ENCODE measurements at places on chromosomes 13 and 19.
A peak's percentile ranks its signal among the peaks of the same experiment; 100 is the strongest.

DNA sequence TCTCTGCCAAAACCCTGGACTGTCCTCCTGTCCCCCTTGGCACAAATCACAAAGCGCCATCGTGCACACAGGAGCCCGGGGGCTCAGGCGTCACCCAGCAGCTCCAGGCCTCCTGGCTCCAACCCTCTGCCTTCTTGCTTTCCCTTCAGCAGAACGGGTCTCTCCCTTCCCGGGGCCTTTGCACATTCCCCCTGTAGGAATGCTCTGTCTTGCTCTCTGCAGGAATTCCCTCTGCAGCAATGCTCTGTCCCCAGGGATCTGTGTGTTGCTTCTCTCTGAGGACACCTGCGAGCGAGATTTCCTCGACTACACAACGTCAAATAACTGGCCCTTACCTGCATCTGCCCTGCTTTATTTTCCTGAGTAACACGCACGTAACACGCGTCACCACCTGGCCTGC, 13.3 kb upstream of the RASA3 start:
- no peak for DNase-seq

DNA sequence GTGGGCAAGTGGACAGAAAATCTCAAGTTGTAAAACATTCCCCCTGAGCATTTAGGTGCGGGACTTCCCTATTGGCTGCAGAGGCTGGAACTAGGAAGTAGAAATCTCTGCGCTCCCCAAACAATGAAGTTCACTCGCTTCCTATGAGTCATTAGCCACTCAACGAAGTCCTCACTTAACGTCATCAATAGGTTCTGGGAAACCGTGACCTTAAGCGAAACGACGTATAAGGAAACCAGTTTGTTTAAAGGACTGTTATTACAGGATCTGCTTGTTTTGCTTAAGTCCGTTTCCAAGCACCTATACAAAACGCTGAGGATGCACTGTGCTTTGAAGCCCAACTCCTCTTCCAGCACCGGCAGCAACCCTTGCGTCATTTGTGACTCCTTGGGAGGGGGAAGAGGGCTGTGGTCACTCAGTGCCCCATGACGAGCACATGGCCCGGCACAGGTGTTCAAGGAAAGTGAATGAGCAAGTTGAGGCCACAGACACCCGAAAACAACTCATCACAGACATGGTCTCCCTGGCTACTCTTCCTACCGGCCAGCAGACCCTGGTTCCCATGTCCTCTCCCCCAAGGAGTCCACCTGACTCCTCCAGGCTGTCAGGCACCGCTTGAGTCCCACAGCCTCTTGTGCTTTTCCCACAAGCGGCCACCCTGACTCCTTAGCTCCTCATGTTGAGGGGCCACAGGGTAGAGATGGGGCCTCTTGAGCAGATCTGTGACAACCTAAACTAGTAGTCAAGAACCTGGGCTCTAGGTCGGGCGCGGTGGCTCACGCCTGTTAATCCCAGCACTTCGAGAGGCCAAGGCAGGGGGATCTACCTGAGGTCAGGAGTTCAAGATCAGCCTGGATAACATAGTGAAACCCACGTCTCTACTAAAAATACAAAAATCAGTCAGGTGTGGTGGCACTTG, 4.8 kb downstream of the RPS16 start:
- DNase-seq: peak; percentile 72

DNA sequence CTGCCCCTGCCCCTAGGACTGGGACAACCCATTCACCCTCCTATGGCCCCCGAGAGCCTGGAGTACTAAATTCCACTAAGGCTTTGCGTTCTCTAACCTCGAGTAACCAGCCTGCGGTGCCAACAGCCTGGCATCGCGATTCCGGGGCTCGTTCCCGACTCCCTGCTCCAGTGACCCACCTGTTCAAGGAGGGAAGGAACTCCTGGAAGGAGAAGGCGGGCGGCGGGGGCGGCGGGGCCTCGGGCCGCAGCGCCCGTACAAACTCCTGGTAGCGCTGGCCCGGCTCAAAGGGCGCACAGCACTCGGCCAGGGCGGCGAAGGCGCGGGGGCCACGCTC, 6.3 kb downstream of the GMIP start:
- no peak for DNase-seq

GRCh38 chr13:107339209-107339608, 771.3 kb upstream of the ARGLU1 start:
- no peak for DNase-seq

DNA sequence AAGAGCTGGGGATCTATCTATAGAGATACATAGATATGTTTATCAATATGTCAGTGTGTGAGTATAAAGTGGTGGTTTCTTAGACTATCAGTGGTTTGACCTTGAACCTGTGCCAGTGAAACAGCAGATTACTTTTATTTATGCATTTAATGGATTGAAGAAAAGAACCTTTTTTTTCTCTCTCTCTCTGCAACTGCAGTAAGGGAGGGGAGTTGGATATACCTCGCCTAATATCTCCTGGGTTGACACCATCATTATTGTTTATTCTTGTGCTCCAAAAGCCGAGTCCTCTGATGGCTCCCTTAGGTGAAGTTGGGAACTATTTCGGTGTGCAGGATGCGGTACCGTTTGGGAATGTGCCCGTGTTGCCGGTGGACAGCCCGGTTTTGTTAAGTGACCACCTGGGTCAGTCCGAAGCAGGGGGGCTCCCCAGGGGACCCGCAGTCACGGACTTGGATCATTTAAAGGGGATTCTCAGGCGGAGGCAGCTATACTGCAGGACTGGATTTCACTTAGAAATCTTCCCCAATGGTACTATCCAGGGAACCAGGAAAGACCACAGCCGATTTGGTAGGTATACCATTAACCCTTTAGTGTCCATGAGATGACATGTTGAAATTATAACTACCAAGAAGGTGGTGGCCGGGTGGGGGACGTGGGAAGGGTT, 880 bp downstream of the FGF9 start:
- no peak for DNase-seq

DNA sequence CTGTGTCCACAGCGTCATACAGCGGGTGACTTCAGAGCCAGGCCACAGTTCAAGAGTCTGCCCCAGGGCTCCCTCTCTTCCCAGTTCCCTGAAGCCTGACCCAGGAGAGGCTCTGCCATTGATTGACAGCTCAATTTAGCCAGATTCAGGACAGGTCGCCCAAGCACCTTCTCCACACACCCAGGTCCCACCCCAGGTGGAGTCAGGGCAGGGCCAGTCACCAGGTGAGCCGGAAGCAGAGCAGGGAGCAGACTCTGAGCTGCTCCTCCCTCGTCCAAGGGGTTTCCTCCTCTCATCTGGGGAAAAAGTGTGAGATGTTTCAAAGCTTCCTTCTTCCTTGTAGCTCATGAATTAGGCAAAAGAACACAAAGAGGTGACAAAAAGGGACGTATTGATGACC, 5.6 kb downstream of the CEACAM7 start:
- no peak for DNase-seq

GRCh38 chr13:42027286-42027685, 21.2 kb upstream of the DGKH start:
- DNase-seq: no peak

GRCh38 chr19:41443813-41444455, 978 bp downstream of the ERICH4 start:
- DNase-seq: no peak

DNA sequence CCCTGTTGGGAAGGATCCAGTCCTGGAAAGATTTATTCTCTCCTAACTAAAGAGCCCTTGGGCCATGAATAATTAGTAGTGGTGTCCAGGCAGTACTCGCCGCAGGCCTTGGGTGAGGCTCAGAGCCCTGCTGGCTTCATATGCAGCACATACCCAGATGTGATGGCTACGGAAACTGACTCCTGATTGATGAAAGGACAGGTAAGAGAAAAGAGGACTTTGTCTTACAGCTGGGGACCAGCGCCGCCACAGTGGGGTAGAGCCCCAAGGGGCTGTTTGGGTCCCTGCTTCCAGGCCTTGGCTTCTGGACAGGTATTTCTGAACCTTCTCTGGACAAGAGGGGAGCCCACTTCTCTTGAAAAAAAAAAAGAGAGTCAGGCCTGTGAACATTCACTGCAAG, 1680.8 kb downstream of the EFNB2 start:
- DNase-seq: no peak

DNA sequence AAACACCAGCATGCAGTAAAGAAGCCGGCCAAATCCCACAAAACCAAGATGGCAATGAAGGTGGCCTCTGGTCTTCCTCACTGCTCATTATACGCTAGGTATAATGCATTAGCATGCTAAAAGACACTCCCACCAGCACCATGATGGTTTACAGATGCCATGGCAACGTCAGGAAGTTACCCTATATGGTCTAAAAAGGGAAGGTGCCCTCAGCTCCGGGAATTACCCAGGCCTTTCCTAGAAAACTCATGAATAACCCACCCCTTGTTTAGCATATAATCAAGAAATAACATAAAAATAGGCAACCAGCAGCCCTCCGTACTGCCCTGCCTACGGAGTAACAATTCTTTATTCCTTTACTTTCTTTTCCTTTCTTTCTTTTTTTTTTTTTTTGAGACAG, 21.1 kb upstream of the PLEKHF1 start:
- DNase-seq: no peak

DNA sequence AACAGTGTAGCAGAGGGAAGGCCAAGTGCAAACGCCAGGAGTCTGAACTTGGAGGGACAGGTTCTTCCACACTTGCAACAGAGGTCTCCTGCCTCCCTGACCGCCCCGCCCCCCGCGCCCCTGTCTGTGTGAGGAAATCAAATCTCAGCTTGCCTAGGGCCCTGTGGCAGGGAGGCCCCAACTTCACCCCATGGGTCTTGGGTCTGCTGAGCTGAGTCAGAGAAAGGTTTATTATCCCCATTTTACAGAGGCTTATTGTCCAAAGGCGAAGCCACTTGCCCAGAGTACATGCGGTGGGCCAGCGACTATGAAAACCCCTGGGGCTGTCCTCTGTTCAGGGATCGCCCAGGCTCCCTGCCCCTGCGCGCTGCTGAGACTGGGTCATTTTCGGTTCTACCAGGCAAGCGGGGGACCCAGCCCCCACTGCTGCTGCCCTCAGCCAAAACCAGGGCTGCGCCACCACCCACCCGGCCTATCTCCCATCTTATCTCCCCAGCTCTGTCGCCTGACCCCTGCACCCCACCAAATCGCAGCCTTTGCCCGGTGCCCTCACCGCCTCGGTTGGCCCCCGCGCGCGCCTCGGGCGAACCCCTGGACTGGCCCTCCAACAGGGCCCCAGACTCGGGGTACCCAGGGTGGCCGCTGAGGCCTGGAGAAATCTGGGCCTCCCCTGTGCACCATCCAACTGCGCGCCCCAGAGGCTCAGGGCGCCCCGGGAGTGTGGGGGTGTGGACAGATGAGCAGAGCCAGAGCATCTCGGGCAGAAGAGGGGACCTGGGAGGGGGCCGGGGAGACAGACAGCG, 850 bp upstream of the CERS4 start:
- no peak for DNase-seq

- no peak for DNase-seq
Observed at GRCh38 chr13:46347277-46347676, 39.8 kb downstream of the RUBCNL start.

DNA sequence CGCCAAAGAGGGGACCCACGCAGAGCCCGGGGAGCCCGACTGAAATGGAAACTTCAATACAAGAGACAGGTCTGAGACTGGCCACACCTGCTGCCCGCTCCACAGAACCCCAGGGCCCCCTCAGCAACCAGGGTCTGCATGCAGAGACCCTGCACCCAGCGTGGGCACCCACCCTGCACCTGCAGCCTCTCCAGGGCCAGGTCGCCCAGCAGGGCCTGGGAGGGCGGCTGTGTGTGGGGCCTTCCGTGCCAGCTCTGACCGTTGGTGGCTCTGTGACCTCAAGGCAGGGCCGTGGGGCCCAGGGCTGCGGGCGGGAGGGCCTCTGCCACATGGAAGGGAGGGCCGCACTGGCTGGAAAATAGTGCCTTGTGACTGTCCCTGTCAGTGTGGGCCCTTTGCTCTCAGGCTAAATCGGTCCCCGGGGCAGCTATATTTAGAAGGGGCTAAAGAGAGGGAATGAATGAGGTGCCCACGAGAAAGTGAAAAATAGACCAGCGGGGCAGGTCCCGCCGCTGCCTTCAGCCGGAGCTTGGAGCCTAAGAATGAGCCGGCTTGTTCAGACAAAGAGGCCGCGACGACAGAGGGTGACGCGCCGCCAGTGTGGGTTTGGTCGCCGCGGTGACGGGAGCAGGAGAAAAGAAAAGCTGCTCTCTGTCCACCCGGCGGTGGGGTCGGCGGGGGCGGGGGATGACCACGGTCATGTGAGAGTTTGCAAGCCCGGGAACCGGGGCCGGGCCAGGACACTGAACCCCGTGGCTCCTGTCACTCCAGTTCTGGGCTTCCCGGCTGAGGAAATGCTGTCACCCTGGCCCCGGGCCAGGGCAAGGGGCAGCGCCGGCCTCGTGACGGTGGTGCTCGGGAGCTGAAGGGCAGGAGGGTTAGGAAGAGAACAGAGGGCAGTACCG, 70.5 kb downstream of the GADD45B start:
- DNase-seq: no peak

DNA sequence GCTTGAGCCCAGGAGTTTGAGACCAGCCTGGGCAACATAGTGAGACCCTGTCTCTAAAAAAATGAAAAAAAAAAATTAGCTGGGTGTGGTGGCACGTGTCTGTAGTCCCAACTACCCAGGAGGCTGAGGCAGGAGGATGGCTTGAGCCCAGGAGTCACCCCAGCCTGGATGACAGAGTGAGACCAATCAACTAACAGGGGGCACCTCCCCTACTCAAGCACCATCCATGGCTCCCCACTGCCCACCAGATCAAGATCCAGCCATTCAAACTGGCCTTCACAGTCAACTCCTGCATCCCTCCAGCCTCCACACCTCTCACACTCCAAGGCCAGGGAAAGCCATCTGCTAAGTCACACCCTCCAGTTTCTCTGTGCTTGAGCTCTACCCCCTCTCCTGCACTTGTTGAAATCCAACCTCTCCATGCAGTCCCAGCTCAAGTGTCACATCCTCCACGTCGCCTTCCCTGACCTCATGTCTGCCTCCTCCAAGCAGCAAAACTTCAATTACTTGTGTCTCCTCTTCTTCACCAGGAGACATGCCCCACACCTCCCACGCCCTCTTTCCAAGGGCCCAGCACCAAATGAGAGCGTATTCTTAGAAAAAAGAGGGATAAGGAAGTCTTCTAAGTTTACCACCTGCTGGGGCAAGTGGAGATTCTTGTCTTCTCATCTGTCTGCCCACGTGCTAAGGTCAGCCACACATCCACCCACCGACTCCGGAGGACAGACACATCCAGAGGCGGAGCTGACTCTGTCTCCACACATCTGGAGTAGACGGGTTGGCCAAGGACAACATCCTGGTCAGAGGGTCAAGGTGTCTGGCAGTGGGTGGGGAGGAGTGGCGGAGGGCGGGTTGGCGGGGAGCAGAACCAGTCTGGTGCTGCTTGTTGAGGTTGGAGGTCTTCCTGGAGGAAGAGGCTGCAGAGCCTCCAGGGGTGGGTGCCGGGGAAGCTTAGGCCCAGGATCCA, 974 bp upstream of the CYP4F22 start:
- no peak for DNase-seq

DNA sequence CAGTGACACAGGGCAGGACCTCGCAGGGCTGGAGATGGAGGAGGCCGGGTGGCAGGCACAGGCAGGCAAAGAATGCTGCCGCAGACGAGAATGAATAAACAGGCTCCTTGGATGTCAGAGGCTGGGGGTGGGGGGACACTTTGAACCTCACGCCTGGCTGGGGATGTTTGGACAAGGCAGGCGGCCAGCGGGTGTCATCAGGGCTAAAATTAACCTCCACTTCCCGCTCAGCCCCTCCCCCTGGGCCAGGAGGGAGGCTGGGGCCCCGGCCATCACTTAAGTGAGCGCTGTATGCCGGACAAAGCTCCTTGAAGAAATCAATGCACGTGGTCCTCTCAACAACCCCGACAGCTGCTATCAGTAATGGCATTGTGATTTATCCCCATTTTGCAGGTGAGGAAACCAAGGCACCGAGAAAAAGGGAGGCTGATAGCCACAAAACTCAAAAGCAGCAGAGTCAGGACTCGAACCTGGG, 10.3 kb upstream of the FUT5 start:
- DNase-seq: no peak

- DNase-seq: no peak
Observed at GRCh38 chr13:98478189-98479129, 98.4 kb downstream of the STK24 start.
